D341Med (cell line): ENCODE measurements at places on chromosomes 16 and 17.

DNA sequence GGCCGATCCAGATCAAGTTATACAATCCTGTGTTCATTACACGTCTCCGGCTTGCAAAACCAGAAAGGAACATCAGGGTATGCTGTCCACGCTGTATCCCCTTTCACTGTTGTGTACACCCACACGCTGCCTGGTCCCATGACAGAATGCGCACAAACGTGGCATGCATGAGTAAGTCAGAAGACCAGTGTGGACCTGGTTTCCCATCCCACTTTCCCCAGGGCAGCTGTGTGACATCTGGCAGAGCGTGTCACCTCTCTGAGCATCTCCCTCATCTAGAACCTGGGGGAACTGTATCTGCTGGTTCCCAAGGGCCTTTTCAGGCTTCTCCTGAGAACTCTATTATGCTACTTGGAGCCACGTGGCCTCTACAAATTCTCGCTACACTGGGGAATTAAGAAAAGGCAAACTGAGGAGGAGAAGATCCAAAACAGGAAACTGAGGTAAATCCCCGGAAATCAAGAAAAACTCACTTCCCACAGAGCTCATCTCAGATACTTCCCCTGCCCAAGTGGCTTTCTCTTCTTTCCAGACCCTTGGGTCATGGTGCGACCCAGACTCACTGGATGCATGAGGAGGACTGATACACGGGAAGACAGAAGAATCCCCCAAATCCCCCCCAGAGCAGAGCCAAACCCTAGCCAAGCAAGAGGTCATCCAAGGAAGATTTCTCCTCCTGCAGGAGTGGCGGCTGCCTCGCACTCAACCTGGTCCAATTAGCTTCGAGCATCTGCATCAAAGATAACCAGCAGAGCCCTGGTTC is 139.3 kb downstream of the GAS7 start:
- DNase-seq: no peak

- no peak for DNase-seq
Measured at GRCh38 chr16:1425616-1426370, 5.1 kb upstream of the PERCC1 start.

DNA sequence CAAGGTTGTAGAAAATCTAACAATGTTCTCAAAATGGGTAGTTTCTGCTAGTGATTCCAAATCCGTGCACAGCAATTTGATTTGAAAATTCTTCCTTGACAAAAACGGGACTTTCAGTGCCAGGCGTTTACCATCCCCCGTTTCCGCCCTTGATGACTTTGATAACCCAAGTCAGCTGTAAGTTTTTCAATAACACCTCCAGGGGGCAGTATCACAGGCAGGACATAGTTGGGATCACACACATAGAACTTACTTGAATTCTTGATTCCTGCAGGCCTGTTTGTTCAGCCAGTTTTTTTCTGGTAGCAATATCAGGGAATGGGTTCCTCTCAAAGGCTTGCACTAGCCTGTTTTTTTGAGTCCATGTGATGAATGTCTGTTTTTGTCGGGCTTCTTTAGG is 5.6 kb downstream of the DUXB start:
- no peak for DNase-seq

DNA sequence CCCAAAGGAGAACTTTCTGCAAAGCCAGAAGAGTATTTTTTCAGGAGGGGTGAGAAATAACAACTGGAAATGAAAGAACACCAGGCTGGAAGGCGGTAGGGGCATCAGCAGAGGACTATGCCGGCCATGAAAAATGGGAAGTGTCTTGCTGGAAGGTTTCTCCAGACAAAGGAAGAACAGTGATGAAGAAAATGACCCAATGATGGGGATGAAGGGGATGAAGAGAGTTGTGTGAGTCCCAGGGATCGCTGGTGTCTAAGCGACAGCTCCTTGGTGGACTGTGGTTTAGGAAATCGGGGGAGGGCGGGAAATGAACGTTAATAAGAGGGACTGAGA is 623 bp downstream of the TTLL6 start:
- no peak for DNase-seq

GRCh38 chr17:44083250-44083849 is 12.8 kb downstream of the G6PC3 start:
- peak; percentile 81 for DNase-seq

DNA sequence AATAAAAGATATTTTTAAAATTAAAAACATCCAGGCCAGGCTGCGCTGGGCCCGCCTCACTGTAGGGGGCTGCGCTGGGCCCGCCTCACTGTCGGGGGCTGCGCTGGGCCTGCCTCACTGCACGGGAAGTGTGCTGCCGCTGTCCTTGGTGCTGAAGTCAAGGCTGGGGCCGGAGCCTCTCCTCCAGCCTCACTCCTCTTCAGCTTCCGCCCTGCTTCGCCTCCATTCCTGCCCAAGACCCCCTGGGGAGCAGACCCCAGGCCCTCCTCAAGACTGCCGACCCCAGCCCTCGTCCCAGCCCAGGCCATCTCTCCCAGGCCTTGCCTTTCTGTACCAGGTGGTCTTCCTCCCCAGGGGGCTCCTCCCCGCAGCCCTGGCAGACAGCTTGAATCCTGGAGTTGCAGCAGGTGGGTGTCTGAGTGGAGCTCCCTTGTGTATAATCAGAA is 26.2 kb downstream of the ENDOV start:
- DNase-seq: no peak

GRCh38 chr17:32348483-32348800 is 1.5 kb upstream of the ZNF207 start:
- no peak for DNase-seq

DNA sequence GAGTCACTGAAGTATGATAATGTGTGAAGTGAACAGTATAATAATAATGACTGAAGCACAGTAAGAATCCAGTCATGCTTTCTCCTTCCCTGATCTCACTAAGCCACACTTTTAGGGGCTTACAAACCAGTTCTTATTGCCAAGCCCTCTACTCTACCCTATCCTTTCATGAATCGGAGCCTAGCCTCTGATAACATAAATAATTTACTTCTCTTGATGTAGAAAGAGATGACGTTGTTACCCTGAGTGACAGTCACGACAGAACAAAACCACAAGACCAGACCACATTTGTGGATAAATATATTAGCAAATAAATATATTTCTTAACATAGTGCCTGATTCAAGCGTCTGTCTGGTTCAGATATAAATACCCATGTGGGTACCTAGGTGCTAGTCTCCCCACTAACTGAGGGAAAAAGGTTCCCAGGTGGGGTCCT is 1.4 kb upstream of the SUPT4H1 start:
- DNase-seq: no peak

DNA sequence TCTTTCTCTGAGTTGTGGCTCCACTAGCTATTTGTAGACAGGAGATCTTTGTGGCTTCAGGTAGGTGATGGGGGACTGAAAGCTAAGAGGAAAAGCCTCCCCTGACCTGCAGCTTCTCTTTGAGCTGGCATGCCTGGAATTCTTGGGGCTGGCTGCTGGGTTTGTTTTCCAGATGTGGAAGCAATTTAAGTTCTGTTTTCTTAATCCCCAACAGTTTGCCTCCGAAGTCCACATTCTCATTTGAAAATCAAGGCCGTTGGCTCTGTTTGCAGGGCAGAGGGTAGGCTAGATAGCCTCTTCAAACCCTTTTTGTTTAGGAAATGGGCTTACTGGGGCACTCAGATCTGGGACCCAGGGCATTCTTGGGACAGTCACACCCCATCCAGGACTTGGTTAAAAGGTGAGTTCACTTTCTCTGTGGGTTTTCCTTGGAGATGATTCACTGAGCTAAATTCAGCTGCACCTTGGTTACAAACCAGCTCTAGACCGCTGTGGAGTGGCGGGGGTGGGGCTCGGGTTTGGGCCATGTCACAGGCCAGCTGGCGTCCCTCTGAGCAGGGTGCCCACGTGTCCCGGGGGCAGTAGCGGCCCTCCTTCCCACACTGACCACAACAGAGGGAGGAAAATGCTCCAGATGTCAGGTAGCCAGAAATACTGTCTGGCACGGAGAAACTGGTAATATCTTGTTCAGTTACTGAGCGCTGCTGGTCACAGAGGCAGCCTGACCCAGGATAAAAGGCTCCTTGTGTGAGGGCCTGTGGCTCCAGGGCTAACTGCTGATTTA is 108.5 kb downstream of the RAB11FIP4 start:
- DNase-seq: no peak

DNA sequence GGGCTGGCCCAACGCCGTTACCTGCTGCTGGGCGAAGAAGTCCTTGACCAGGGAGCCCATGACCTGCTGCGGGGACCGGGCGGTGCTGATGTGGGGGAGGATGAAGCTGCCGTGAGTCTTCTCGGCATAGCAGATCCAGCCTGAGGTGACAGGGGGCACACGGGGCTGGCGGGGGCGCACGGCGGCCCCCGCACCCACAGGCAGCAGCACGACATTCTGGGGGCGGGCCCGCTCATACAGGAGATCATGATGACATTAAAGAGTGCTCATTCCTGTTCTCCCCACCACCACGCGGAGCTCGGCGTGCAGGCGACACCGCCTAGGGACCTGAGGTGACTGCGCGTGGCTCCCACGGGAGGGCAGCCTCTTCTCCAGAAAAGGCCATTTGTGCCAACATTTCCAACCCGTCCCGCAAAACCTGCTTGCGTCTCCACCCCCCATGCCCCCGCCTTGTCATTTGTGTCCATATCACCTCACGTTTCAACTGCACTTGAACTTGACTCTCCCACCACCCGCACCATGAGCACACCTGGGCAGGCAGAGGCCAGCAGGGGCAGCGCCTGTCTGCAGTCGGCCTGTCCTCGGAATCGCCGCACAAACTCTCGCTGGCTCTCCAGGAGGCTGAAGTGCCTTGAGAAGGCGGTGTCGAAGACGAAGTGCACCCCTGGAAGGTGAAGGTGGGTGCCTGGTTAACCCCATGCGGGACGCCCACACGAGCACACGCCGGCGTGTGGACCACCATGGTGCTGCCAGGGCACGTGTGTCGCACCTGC is 6.4 kb downstream of the CIAO3 start:
- DNase-seq: no peak

DNA sequence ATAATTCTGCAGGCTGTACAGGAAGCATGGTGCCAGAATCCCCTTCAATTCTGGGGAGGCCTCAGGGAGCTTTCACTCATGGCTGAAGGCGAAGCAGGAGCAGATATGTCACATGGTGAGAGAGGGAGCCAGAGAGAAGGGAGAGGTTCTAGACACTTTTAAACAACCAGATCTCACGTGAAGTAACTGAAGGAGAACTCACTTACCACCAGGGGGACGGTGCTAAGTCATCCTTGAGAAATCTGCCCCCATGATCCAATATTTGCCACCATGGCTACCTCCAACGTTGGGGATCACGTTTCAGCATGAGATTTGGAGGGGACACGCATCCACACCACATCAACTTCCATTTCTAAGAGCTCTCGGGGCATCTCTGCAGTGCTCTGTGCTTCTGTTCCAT is 37.4 kb upstream of the GNA13 start:
- DNase-seq: no peak

- peak; percentile 33 for DNase-seq
Measured at GRCh38 chr17:16304830-16305229, 48.4 kb downstream of the CENPV start.

DNA sequence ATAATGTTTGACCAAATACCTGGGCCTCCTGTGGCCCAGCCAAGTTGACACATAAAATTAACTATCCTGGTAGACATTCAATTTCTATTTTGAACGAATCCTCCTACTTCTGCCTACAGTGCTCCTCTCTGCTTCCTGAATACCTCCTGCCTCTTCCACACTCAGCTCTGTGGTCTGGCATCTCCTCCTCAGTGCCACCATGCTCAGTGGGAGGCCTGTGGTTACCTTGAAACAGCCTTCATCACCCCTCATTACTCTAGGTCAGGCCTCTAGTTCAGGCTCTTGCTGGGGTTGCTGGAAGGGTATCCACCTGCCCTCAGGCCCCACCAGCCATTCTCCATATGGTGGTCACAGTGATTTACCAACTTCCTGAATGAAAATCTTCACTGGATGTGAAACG is 5.1 kb downstream of the LYRM9 start:
- DNase-seq: no peak

GRCh38 chr16:89729293-89729692 is 8.0 kb downstream of the ZNF276 start:
- no peak for DNase-seq

DNA sequence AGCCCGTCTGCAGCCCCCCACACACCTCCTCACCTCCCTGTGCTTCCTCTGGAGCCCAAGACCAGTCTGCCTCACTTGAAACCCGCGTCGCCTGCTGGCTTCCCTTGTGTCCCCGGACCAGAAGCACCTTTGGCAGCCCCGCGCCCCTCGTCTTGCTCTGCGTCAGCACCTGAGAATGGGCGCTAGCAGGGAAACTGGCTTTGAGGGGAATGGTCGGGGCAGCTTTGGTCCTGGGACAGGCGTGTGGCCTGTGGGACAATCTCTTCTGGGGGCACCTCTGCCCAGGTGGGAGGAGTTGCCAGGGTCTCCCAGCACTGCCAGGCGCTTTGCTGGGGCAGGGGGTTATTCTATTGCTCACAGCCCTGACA is 3.6 kb upstream of the MAFG start:
- no peak for DNase-seq

- DNase-seq: no peak
Measured at GRCh38 chr16:4214215-4214621, 27.7 kb downstream of the SRL start.

GRCh38 chr16:28321700-28322411 is 29.5 kb downstream of the SBK1 start:
- DNase-seq: peak; percentile 78

GRCh38 chr16:3065069-3065741 is at the start of gene IL32:
TSS of gene IL32 (plus strand) at chr16:3065640. CDS start at chr16:3065812, 172 bp downstream.
- DNase-seq: no peak
